ENCODE measurements at places on chromosomes 7 and 10.

DNA sequence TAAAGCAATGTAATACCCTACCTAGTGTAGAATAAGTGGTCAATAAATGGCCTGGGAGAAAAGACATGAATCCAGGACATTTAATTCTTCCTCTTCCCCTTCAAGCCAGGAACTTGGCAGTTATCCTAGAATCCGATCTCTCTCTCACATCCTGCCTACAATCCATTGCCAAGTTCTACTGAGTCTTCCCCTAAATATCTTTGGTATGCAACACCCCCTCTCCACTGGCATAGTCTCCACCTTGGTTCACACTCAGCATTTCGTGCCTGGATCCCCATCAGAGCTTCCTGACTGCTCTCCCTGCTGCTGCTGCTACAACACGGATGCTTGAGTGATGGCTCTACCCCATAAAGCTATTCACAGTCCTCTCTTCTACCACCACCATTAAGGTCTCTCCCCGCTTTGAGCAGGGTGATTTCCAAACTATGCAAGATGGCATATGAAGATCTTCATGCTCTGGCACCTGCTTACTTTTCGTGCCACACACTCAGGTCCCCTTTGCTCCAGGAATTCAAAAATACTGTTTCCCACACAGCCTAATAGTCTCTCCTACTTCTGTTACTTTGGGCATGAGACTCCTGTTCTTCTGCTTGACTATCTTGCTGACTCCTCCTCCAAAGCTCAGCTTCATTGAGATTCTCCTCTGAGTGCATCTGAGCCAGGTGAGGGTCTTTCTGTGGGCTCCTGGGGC is 4.8 kb downstream of the ANK3 start:
- DNase-seq: peak; percentile 27
- H3K36me3 ChIP-seq: no peaks in the 10 kb centered on the region
- H3K27ac ChIP-seq: no peak overlapping the region
- no peaks in the 10 kb centered on the region for H3K4me1 ChIP-seq
- no peaks in the 10 kb centered on the region for H3K27me3 ChIP-seq

GRCh38 chr10:12579954-12580858 is 230.9 kb downstream of the CAMK1D start:
- H3K36me3 ChIP-seq: no peaks in the 10 kb centered on the region
- no peaks in the 10 kb centered on the region for H3K27me3 ChIP-seq
- no peak overlapping the region for H3K27ac ChIP-seq

DNA sequence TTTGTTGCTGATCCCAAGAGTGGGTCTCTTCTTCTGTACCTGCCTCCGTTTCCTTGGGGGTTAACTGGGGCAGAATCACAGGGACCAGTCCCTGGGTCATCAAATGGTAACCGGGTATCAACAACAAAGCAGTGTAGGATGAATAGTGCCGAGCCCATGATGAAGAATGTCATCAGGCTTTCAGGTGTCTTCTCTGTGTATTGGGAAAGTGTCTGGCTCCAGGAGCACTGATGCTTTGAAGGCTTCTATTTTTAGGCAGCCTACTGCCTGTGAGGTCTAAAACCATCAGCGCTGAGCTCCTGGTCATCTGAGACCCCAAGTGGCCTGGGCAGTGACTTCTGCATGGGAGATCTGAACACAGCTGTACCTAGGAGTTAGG is 48.2 kb upstream of the SHH start:
- H3K4me1 ChIP-seq: no peaks in the 10 kb centered on the region
- H3K4me3 ChIP-seq: no peak overlapping the region
- peaks cover 37% of the 10 kb centered on the region for H3K27me3 ChIP-seq
- H3K27ac ChIP-seq: no peak overlapping the region

DNA sequence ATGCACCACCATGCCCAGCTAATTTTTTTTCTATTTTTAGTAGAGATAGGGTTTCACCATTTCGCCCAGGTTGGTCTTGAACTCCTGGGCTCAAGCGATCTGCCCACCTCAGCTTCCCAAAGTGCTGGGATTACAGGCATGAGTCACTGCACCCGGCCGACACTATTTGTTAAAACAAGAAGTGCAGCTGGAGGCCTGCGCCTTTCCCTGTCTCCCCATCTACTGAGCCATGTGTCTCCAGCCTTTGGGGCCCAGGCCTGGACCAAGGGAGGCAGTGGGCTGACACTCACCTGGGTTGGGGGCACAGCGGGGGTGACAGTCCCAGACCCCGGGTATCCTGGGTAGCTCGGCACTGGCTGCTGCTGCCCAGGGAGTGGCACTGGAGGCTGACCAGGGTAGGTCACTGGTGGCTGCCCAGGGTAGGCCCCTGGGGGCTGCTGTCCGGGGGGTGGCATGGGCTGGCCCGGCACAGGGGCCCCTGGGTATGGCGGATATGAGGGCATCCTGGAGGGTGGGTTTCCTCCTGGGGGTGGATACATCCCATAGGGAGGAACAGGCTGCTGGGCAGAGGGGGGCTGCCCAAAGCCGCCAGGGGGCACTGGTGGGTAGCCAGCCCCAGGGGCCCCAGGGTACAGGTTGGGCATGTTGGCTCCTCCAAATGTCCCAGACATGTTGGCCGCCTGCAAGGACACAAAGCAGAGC is 36.3 kb downstream of the PLAC9 start:
- no peak overlapping the region for H3K4me3 ChIP-seq
- no peaks in the 10 kb centered on the region for H3K36me3 ChIP-seq
- peak; percentile 39 for DNase-seq

DNA sequence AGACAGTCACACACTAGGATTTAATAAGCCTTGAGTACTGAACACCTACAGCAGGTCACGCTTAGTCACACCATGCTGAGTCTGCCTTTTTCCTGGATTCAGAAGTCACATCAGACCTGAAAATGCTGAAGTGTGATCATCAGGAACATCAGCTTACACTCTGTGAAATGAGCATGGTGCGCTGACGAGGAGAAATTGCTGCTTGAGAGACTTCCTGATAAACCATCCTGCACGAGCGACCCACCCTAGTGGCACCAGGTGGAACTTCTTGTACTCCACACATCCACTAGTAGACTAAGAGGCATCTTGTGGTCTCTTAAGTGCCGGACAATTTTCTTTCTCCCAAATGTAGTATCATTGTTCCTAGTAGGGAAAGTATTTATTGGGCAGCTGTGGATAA is 51.8 kb upstream of the MRLN start:
- no peak overlapping the region for H3K27ac ChIP-seq
- no peaks in the 10 kb centered on the region for H3K4me1 ChIP-seq
- no peaks in the 10 kb centered on the region for H3K27me3 ChIP-seq
- DNase-seq: peak; percentile 3
- peaks cover 7% of the 10 kb centered on the region for H3K36me3 ChIP-seq
- no peak overlapping the region for H3K4me3 ChIP-seq

All from SJCRH30 (cell line).